ENCODE measurements at places on chromosomes 4 and X.

- DNase-seq, result no peak
These were observed 195.3 kb downstream of the CAMK2D start for GRCh38 chr4:113566015-113566795.

GRCh38 chr4:140448162-140448561 lies 20.7 kb upstream of the CLGN start:
- DNase-seq, result no peak

GRCh38 chrX:79107891-79108718 lies 36.4 kb upstream of the GPR174 start:
- DNase-seq, result no peak

DNA sequence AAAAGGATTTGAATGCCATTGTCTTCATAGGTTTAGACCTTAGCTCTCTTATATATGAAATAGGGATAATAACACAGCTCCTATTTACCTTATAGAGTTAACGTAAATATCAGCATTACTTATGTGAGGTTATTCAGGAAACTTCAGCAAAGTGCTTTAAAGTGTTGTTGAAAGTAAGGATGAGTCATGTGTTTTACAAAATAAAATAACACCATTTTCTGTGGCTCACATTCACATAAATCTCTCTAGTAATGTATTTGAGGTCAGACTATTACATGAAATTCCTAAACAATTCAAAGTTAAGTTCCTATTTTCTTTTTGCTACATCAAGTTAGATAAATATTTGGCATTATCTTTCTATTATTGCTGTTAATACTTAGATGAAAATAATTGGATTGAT lies 2.9 kb downstream of the GNRHR start:
- no peak for DNase-seq

- no peak for DNase-seq
These were observed 44.2 kb downstream of the CLDN34 start for GRCh38 chrX:10011261-10011931.

GRCh38 chrX:75301060-75301459 lies 27.2 kb downstream of the UPRT start:
- no peak for DNase-seq

GRCh38 chrX:65894133-65894532 lies 145.7 kb downstream of the VSIG4 start:
- no peak for DNase-seq

GRCh38 chr4:3497523-3498389 lies 34.5 kb downstream of the LRPAP1 start:
- DNase-seq, result no peak

GRCh38 chrX:133482056-133482952 lies 67.0 kb upstream of the GPC4 start:
- no peak for DNase-seq

DNA sequence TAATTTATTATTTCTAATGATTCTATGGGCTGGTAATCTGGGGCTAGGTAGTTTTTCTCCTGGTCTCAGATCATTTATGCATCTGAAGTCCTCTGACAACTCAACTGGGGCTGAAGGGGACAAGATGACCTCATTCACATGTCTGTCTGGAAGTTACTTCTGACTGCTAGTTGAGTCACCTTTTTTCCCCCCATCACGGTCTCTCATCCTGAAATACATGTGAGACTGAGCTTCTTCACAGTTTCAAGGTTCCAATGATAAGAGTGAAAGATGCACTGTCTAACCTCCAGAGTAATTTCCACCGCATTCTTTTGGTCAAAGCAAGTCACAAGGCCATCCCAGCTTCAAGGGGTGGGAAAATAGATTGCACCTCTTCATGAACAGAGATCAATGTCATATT lies 356.7 kb upstream of the RPS6KA3 start:
- no peak for DNase-seq

GRCh38 chr4:110472583-110473329 lies 3.2 kb upstream of the ENPEP start:
- no peak for DNase-seq

DNA sequence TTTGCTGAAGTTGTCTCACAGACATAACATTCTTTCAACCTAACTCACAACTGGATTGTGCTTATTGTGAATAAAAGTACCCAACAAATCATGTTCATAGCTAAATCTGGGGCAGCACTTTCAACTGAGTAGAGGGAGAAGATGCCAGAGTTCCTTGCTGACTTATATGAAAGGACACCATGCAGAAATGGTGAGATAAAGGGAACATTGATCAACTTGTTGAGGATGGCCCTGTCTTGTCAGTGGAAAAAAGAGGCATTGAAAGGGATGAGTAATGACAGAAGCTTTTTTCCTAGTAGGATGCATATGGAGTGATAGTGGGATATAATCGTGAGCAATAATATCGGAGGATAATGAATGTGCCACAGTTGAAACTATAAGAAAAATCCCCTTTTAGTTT lies 221.7 kb downstream of the ARHGAP24 start:
- DNase-seq, result no peak

- no peak for DNase-seq
These were observed 639.7 kb upstream of the ACTRT1 start for GRCh38 chrX:128691872-128692271.

GRCh38 chr4:2574863-2575262 lies 38.4 kb downstream of the FAM193A start:
- no peak for DNase-seq

DNA sequence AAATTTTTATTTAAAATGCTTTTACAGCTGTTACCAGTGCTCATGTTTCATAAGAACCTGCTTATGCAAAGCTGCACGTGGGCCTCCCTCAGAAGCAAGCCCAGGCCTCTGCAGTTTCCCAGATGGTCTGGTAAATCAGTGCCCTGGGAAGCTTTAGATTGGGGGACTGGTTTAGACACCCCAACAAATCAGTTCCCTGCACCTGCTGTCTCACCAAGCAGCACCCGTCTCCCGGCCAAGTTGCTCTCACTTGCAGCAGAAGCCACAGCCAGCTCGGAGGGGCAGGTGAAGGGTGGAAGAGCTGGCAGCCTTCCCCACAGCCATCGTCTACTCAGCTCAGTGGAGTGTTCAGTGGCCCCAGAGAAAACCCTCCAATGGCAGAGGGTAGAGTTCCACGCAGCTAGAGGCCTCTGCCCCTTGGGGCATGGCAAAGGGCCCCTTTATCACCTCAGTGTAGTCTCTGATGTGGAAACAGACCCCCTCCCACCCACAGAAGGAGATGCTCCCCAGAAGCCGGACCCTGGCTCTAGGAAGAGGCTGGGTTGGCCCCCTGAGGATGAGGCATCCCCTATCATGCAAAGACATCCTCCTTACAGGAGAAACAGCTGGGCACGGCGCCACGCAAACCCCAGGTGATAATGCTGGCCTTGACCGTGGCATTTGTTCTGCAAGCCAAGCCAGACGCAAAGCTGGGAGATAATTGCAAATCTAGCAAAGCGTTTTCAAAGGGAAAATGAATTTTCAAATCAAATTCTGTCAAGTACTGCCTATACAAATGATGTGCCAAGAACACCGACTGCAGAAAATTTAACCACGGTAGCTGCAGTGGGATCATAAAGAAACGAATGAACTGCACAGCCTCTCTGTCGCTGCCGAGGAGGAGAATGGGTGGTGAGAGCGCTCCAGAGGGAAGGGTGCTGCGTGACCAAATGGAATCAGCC lies 51.9 kb downstream of the ZFYVE28 start:
- no peak for DNase-seq

DNA sequence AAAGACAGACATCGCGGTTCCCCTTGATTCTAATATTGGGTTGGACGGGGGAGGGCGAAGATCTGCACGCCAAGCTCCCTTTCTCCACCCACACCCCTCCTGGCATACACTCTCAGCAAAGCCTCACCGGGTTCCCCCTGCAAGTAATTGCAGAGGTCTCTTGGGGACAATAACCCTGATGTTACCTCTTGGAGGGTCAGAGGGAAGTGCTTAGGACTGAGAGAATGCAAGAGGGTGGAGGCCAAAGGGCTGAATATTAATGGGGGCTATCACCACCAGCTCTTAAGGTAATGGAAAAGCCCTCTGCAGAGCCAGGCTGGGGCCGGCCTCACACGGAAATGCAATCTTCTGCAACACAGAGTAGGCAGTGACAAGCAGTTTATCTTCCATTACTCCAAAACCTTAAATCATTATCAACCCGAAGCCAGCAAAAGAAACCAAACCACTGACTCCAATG lies 344.1 kb upstream of the GATB start:
- no peak for DNase-seq

GRCh38 chrX:118183606-118184005 lies 67.0 kb upstream of the KLHL13 start:
- DNase-seq, result no peak
